ENCODE measurements at places on chromosomes 1 and 21. TPM values are rescaled to one million over a fixed set of nuclear protein-coding genes. Genes with fewer than 3 reads are reported as not detected.

The DEPDC1 gene
- 19.9 TPM for total RNA-seq

The CD34 gene
- not detected for total RNA-seq

The OLIG2 gene
- not detected for total RNA-seq

The FCGR3A gene
- total RNA-seq, result not detected

The USH2A gene
- total RNA-seq, result 0.11 TPM

The PGLYRP4 gene
- total RNA-seq, result not detected

The EXO1 gene
- 18.5 TPM for total RNA-seq

The IL22RA1 gene
- 2.5 TPM for total RNA-seq

The VASH2 gene
- 3.2 TPM for total RNA-seq

The ABCG1 gene
- total RNA-seq, result not detected

The SPRR4 gene
- total RNA-seq, result not detected

The KCNA2 gene
- 0.11 TPM for total RNA-seq

The FTCD gene
- 4.5 TPM for total RNA-seq

The NUP210L gene
- total RNA-seq, result 0.19 TPM

The APH1A gene
- total RNA-seq, result 96.7 TPM

The SPRR5 gene
- not detected for total RNA-seq

The APP gene
- total RNA-seq, result 331 TPM

The DENND2D gene
- total RNA-seq, result 23.2 TPM

The PRAMEF10 gene
- 2.1 TPM for total RNA-seq

The REN gene
- not detected for total RNA-seq

The LYPLA2 gene
- total RNA-seq, result 63.1 TPM

The WNT9A gene
- total RNA-seq, result 0.32 TPM

The FMO3 gene
- not detected for total RNA-seq

The PIK3R3 gene
- total RNA-seq, result 2.2 TPM

The BMP8B gene
- total RNA-seq, result 5.8 TPM

The AADACL4 gene
- not detected for total RNA-seq

The CADM3 gene
- not detected for total RNA-seq

The AK5 gene
- total RNA-seq, result not detected

The VCAM1 gene
- total RNA-seq, result not detected

The AADACL3 gene
- not detected for total RNA-seq

The PGBD2 gene
- total RNA-seq, result 6.7 TPM

The GIPC2 gene
- total RNA-seq, result 4.3 TPM

The CFHR1 gene
- not detected for total RNA-seq

The ASCL5 gene
- total RNA-seq, result 0.48 TPM

The SPAG17 gene
- total RNA-seq, result not detected

The CLDN8 gene
- total RNA-seq, result not detected

The TMPRSS2 gene
- 74.9 TPM for total RNA-seq

The KCNT2 gene
- not detected for total RNA-seq

The GJB3 gene
- 0.88 TPM for total RNA-seq

The SAMSN1 gene
- not detected for total RNA-seq

The INSRR gene
- not detected for total RNA-seq

The PPFIA4 gene
- total RNA-seq, result 9.4 TPM

The GPR37L1 gene
- 0.07 TPM for total RNA-seq

The ORC1 gene
- 14.0 TPM for total RNA-seq

The TNNT2 gene
- 7.3 TPM for total RNA-seq

The PSEN2 gene
- 37.5 TPM for total RNA-seq

The GCSAML gene
- total RNA-seq, result not detected

The TAS1R3 gene
- 0.29 TPM for total RNA-seq

The JMJD4 gene
- 25.3 TPM for total RNA-seq

Measured in Caco-2 (cell line).